Activated CD8-positive, alpha-beta memory T cell treated with anti-CD3 and anti-CD28 coated beads for 1 hour (primary cell): ENCODE measurements at places on chromosomes 7 and 10.

DNA sequence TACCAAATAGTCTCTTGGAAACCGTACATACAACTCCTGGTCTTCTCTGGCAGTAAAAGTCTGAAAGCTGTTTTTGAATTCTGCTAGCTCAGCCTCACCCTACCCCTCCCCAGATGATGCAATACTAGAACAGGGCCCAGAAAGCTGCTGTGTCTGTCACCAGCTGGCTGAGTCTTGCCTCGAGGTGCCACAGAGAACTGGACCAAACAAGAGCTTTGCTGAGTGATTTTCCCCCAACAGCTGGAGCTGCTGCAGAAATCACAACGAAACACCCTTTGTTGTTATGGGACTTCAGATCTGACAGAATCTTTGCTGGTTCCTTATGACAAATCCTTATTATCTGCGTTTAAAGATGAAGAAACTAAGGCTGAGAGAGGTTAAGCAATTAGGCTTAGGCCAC is 134.1 kb downstream of the SPAG6 start:
- DNase-seq = no peak

DNA sequence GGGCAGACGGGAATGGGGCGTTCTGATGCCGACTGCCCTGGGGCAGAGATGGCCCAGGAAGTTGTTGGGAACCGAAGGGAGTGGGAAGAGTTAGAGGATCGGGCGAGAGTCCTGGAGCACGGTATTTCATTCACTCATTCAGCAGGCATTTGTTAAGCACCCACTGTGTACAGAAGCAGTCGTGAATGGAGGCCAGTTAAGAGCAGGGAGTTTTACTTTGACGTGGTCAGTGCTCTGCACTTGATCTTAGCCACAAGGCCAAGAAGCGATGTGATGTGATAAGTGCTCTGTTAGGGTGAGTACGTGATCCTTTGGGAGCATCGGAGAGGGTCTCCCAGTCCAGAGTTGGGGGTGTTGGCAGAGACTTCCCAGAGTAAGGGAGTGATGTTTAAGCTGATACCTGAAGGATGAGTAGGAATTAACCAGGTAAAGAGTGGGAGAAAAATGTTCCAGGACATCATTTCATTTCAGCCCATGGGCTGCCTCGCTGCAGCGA is 890 bp downstream of the ZFYVE27 start:
- no peak for DNase-seq

DNA sequence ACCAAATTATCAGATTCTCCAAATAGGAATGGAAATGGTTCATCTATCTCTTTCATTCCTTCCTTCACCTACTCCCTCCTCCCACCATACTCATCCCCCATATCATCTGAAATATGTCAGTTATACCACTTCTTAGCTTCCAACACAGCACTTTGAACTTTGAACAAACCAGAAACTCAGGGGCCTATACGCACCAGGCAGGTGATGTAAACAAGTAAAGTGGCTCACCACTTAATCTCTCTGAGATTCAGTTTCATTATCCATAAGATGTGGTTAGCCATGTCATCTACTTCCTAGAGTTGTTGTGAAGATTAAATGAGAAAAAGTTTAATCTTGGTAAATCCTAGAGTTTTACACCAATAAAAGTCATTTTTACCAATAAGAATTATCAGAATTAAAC is 65.9 kb upstream of the LRRN3 start:
- no peak for DNase-seq

DNA sequence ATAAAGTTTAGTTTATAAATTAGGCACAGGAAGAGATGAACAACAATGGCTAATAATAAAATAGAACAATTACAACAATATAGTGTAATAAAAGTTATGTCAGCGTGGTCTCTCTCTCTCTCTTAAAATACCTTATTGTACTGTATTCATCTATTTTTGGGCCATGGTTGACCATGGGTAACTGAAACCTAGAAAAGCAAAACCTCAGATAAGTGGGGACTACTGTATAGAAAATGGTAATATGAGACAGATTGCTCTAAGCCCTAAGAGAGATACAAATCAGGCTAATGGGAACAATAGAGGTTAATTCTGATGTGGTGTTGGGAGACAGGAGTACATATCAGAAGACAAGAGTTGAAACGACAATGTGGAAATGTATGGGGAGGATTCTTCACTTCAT is 86.2 kb downstream of the ZNF365 start:
- no peak for DNase-seq

- no peak for DNase-seq
Measured at GRCh38 chr7:108193594-108194498, 63.7 kb upstream of the LAMB4 start.
